ENCODE measurements at places on chromosomes 3 and 15. TPM values are rescaled to one million over a fixed set of nuclear protein-coding genes. Genes with fewer than 3 reads are reported as not detected.

DNA sequence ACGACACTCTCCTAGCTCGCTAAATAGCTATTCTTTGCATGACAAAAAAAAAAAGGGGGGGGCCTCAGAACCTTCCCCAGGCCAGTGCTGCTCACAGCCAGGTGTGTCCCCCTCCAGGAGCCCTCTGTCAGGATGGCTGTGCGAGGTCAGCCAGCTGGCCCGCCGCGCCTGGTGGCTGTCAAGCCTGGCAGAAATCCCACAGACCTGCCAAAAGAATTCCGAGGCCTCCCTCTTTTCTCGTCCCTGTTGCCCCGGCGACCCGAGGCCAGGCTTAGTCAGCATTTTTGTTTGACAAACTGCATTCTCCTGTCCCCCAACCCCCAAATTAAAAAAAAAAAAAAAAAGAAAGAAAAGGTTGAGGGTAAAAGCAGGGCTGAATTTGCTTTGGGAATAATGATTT, 61.9 kb downstream of the TM4SF4 start:
- peak; percentile 74 for DNase-seq

GRCh38 chr3:152834776-152835600, at the start of gene P2RY1:
TSS of gene P2RY1 (plus strand) at chr3:152835131. CDS start at chr3:152835783, 652 bp downstream.
- peak; percentile 84 for DNase-seq

GRCh38 chr3:127637971-127638370, 9.0 kb downstream of the PODXL2 start:
- no peak for DNase-seq

- DNase-seq = peak; percentile 74
These were observed 817 bp downstream of the USP3 start for GRCh38 chr15:63504979-63505841.

DNA sequence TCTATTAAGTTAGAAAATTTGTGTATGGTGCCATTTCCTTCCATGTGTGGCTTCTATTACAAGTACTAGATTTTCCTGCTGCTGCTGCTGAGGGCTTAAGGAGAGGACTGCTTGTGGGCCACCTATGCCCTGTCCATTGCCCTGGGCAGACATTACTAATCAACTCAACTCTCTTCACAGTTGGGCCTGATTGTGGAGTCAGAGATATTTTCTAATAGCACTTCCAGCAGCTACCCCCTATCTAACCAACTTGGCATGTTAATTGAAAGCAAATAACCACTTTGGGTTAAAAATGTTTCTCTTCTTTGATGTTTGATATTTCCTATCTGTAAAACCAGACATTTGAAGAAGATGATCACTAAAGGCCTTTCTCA, 242.0 kb downstream of the EDEM1 start:
- DNase-seq = no peak

DNA sequence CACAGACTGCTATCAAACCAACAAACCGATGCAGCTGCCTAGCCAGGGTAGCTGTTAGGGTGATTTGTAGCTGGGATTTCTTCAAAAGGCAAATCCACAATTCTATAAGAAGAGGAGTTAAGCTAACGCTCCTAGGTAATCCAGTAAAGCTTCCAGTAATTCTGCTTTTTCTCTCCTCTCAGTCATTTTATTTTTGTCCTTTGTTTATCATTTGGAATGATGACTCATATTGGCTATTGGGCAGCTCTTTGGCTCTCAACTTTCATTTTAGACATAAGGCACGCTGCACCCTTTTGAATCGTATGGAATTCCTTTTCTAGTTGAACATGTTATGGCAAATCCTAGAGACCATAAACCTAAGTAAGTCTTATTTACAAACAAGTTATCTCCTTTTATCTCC, 53.2 kb upstream of the PPARG start:
- no peak for DNase-seq

DNA sequence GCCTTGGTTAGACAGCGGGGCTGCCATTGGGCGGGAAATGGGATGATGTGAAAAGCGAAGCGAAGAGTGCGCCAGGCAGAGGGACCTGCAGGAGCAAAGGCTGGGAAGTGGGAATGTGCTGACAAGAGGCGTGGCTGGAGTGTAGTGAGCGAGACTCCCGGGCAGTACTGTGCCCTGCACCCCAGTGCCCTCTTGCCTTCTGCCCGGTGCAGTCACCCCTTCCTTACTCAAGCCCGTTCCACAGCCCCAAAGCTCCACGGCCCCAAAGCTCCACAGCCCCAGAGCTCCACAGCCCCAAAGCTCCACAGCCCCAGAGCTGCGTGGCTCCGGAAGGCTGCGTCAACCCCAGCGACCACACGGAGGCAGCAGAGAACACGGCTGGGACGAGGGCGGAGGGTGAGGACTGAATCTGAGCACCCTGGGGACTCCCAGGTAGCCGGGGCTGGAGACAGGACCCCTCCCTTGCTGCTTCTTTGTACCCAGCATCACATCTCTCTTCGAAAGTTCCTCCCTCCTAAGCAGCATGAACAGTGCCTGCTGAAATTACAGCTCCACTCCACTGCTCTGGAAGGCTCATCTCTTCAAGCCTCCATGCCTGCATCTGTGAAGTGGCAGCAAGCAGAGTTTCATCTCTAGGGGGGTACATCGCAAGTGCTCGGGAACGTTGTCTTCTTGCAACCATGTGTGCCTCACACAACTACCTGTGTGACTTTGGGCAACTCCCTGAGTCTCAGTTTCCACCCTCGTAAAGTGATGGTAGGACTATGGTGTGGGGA, 108.9 kb downstream of the FBLN2 start:
- peak; percentile 72 for DNase-seq

DNA sequence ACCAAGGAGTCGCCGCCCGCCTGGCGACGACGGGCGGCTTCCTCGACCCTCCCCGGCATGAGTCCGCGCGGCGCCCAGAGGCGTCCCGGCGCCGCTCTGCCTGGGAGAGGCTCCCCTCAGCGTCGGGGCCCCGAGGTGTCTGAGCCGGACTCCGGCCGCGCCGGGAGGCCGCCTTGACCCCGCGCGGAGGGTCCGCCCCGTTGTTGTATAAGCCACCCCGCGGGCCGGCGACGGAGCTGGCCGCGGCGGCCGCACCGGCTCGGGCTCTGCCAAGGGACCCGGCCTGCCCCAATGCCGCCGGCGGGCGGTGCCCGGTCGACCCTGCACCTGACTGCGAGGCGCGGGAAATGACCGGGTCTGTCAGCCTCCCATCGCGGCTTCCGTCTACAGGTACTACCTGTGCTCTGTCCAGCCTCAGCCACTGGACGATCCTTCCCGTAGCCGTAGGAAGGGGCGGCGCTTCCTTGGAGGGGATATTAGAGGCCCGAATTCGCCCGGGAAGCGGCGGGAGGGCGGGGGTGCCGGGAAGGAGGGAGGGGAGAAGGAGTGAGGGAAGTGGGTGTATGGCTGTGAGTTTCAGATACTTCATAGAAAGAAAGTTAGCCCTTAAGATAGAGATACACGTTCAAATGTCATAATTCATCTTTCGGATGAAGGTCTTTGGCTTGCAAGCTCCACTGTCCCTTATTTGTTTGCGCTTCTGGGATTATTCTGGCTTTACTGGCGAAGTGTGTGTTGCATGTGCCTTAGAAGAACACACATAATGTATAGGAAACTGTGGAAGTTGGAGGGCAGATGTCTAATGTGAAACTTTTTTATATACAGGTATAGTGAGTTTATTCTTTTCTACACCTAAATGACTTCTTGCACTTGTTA, 620 bp downstream of the ABHD5 start:
- peak; percentile 72 for DNase-seq

DNA sequence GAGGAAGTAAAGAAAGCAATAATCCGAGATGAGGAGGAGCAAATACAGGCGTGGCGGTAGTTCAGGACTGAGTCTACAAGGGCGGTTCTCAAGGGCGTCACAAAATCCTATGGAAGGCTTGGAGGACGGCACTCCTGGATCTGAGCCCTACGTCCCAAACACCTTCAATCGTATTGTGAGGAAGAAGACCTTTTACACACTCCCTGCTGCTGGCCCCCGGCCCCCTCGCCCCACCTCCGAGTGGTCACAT, 747 bp downstream of the PLD1 start:
- DNase-seq = peak; percentile 70

GRCh38 chr15:66231394-66232266, 21.9 kb downstream of the MEGF11 start:
- no peak for DNase-seq

GRCh38 chr15:70376031-70376928, 278.6 kb upstream of the TLE3 start:
- DNase-seq = no peak

GRCh38 chr3:138296639-138297038, 33.0 kb downstream of the NME9 start:
- DNase-seq = no peak

DNA sequence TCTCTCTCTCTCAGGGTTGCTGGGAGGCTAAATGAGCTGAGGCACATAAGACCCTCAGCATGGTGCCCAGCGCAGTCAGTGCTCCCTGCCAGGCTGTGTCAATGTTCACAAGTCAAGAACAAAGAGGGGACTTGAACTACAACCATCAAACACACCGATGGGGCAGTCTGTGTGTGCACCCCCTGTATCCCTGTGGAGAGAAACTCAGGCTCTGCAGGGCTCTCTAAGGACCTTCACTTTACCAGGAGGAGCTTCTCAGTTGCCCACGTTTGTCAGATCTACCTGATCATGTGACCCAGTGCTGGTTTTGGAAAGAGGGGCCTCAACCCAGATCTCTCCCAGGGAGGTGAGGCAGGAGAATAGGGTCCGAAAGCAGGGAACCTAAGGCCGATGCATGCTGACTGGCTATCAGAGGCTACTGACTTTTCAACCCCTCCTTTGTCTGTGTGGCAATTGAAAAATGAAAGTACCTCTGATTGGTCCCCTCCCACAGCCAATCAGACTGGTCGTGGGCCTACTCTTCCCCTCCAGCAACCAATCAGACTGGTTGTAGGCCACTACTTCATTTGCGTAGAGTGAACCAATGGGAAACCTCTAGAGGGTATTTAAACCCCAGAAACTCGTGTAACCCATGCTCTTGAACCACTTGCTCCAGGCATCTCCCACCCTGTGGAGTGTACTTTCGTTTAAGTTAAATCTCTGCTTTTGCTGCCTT, 34.0 kb downstream of the RHCG start:
- no peak for DNase-seq

GRCh38 chr3:102034639-102035451, 185.5 kb downstream of the NFKBIZ start:
- DNase-seq = no peak

DNA sequence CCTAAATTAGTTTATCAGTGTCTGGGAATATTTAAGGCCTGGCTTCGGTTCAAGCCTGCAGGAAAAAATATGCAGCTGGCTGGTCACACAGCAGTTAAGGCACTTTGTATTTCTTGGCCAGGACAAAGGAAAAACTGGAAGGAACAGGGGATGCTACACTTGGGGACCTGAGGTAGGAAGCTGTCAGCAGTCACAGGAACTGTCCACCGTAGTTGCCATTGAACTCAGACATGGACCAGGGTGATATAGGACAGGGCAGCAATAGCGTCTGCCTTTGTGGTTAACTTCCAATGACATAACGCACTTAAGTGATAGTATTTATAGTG, 49.1 kb downstream of the NR1D2 start:
- DNase-seq = peak; percentile 58

DNA sequence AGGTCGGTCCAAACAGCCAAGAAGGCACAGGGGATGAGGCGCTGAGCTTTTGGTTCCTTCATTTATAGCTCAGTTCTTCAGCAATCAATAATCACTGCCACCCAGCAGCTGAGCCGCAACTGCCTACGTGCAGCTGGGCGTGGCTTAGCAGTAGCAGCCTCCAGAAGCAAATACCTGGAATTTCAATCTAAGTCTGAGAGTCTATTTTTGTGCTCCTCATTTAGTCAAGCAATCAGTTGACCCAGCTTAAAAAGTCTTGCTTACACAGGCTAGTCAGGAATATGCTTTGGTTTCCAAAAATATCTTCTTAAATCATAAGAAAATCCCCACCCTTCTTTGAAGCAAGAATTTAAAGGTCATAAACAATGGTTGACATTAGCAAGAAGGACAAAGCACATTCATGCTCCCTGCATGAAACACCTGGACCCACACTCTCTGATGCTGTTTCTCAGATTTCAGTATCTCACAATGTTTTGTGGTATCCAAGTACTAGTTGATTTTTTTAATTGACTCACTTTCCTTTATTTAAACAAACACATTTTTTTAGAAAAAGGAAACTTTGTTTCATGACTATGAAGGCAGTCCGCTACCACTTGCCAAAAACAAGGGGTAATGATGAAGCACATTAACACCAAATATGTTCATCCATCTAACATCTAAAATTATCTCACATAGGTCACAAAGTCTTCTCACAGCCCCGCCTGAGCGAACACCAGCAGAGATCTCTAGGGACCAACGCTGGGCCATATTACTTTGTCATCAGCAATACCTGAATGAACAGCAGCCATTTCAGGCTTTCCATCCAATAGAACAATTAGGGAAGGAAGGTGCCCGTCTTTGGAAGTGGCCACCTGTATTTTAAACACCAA, 106.1 kb downstream of the OXNAD1 start:
- DNase-seq = peak; percentile 44

GRCh38 chr3:43921056-43921648, 230.4 kb downstream of the ABHD5 start:
- no peak for DNase-seq

DNA sequence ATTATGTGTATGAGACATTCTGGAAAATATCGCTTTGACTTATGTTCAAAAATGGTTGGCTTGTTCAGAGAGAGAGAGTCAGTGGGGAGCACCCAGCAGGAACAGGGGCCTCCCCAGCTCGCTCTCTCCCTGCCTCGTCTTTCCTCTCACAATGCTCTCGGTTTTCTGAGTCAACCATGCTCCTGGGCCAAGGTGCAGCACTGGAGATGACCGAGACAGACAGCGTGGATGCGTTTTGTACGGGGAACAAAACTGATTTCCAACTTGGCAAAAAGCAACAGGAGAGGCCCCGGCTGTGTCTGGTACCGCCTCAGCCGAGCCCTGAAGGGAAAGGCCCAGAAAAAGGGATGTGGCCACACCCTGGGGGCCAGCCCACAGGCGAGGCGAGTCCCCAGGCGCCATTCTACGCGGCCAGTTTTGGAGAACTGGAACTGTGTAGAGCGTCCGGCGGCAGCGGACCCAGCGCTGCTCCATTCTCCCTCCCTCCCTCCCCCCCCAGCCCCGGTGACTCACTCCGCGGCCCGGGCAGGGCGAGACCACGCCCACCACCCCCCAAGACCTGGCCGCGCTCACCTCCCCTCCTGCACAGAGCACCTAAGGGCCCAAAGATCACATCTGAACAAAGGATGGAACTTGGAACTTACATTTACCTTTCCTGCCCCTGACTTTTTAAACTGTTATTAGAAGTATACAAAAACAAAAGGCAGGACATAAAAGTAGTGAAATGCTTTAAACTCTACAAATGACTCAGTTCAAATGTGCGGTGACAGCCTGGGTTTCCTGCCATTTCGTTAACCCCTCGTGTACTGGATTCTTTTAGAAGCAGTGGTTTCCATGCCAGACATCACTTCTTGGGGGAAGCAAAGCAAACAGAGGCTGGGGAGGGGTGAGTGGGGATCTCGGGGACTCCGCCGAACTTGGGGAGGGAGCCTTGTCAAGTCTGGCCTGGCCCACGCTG, 12.7 kb downstream of the ATP10A start:
- peak; percentile 69 for DNase-seq

- DNase-seq = no peak
These were observed 464.1 kb downstream of the NTRK3 start for GRCh38 chr15:87792250-87793040.

The P2RY12 gene
- total RNA-seq = 0.21 TPM

The RGMA gene
- 36.2 TPM for total RNA-seq

The KBTBD12 gene
- total RNA-seq = 38.2 TPM

The STAB1 gene
- total RNA-seq = 56.5 TPM

The SNRPA1 gene
- 32.9 TPM for total RNA-seq

The C3orf85 gene
- not detected for total RNA-seq

The GOLGA6D gene
- total RNA-seq = not detected

The CCR1 gene
- total RNA-seq = 1.2 TPM

All from tongue (tissue), 3 donors.